ENCODE measurements at places on chromosomes 13 and 19.

DNA sequence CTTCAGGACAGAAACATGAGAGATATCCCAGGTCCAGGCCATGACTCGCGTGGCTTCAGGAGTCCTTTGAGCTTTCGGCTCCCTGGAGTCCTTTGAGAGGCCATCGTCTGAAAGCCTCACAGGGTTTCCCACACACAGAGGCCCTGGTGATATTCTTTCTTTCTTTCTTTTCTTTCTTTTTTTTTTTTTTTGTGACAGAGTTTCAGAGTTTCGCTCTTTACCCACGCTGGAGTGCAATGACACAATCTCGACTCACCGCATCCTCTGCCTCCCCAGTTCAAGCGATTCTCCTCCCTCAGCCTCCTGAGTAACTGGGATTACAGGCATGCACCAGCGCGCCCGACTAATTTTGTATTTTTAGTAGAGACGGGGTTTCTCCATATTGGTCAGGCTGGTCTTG is 5.5 kb downstream of the SIN3B start:
- no peak for DNase-seq

GRCh38 chr13:74466864-74467263 is 332.7 kb upstream of the KLF12 start:
- no peak for DNase-seq

DNA sequence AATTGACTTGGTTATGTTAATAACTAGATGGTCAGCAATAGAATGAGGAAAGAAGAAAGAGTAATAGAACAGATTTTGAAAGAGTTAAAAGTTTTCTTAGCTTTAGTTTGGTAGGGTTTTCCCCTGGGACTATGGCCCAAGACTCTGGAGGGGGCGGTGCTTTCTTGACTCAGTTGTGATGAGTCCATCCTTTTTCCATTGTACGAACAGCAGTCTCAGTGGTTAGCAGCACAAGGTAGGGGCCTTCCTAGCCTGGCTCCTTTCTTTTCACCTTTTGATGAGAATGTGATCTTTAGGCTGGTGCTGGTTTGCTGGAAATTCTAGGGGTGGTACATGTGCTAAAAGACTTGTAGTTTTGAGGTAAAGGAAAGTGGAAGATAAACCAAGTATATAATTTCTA is 38.8 kb downstream of the ZNF506 start:
- DNase-seq: no peak

DNA sequence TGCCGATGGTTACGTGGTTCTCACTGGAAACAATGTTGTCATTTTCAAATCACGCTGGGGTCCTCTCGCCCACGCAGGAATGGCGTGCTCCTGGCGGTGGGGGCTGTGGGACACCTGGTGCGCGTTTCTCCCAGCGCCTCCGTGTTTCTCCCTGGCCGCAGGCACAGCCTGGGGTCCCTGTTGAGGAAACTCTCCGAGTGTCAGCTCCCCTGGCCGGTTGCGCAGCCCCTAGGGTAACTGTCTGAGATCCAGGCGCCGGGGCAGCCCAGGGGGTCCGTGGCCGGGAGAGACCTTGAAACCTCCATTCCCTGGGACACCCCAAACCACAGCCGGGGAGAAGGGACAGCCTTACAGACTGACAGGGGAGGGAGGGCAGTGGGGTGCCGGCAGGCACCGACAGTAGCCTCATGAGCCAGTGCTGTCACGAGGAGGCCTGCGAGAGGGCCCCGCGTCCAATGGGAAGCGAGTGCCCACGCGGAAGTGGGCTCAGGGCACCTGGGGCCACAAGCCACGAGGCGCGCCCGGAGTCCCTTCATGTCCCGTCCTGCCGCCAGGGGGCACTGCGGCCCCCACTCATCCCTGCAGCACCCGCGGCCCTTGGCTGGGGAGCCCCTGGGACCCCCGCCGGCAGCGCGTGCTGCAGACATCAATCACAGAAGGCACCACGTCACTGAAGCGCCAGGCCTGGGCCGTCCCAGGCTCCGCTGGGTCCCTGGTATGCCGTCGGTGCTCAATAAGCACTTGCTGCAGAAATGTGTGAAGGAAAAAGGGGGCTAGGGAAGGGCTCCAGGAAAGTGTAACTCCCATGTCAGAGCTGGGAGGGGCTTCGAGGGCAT is 9.5 kb downstream of the ADAMTSL5 start:
- DNase-seq: no peak

DNA sequence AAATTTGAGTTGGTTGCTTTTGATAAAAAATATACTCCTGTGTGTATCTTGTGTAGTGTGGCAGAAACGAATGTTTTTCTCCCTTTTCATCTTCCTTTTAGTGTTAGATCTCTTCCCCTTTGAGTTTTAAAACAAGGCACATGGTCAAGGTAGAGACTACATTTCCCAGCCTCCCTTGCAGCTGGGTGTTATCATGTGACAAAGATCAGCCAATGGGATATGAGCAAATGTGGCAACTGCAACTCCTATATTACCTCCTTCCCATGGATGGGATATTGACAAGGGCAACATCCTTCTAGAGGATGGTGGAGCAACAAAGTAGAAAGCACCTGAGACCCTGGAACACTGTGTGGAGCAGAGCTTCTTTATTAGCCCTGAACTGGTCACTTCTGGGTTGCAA is 42.4 kb downstream of the ADGRE3 start:
- no peak for DNase-seq

- DNase-seq: no peak
These were observed 1550.8 kb upstream of the SLC10A2 start for GRCh38 chr13:104616990-104617389.

DNA sequence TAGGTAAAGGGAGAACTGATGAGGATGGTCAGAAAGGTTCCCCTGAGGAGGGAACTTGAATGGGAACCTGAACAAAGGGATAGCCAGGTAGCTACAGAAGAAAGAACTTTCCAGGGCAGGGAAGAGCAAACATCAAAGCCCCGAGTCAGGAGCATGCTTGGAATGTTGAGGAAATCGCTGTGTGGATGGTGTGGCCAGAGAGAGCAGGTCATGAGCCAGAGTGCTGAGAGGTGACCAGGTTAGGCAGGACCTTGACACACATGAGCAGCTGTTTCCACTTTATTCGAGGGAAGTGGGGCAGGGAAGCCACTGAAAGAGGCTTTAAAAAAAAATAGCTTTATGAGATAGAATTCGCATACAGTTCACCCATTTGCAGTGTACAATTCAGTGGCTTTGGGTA is 4.4 kb downstream of the RAB8A start:
- no peak for DNase-seq

DNA sequence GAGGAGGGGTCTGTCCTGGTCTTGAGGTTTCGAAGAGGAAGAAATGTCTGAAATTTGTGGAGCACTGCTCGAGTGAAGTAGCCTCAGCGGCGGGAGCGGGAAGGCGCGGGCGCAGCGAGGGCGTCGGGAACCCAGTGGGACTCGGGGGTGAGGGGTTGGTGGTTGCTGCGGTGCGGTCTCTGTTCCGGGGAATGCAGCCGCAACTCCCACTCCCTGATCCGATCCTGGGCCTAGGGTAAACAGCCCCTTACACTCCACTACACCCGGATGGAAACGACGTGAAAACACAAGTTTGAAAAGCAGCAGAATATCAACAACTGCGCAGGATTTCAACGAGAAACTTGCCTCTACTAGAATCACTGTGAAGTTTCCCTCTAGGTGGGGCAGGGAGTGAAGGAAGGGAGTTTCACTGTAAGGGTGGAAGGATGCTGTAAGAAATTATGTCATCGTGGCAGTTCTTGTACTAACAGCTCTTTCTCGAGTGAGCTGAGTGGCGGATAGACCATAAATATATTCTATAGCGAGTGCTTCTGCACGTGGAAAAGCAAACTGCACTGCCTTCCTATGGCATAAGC is 2.0 kb upstream of the KLF12 start:
- DNase-seq: no peak

DNA sequence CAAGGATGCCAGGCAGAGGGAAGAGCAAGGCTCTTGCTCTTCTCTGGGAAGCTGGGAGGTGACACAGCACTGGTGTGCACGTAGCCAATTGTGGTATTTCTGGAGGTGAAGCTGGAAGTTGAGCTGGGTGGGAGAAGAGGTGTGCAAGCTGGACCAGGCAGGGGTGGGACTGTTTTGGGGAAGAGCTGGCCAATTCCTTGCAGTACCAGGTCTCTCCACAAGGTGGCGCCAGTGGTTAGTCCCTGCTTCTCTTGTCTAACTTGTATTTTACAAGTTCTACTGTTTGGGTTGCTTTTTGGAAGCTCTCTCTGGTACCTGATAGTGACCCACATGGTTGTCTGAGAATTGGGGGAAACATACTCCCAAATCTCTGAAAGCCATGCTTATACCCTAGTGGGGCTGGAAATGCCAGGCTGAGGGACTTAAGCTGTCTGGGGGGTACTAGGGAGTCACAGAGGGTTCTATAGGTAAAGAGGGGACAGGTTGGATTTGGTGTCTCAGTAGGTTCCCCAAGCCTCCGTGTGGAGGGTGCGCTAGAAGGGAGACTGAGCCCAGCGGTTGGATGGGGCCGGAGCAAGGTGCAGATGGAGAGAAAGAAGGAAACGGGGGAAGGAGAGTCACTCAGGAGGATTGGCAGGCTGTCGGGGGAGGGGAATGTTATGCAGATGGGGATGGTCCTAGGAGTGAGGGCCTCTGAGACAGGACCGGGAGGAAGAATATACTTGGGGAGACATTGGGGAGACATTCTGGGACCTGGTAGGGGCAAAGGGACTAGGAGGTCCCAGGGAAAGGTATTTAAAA is 3.0 kb downstream of the HPN start:
- DNase-seq: peak; percentile 43

- DNase-seq: no peak
These were observed 9.4 kb downstream of the USHBP1 start for GRCh38 chr19:17255150-17255621.

GRCh38 chr13:100875392-100876043 is 200.9 kb upstream of the TMTC4 start:
- DNase-seq: peak; percentile 82

GRCh38 chr19:43596842-43597461 is 557 bp downstream of the ZNF576 start:
- DNase-seq: no peak

DNA sequence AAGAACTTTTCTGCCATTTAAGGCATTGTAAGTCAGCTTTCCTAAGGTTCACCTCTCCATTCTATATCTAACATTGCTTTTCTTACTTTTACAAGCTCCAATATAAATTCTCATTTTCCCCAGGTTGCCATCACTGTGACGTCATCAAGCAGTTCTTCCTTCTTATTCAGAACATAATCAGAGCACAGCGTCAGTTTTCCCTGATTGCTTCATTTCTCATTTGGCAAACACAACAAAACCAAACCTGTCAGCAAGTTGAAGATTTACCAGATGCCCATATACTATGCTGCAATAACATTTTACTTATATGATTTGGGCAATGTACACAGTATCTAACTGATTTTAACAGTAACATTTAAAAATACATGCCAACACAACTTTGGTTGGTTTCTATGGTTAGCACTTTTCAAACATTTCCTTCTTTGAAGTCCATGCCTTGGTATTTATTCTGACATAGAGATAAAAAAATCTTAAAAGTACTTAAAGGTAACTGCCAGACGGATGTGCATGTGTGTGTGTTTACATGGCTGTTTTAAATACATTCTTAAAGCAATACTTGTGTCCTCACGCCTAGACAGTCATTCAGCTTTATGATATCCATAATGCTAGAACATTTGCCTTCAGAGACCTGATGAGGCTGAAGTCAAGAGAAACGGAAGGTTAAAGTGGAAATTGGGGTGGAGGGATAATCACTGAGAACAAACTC is 264.0 kb downstream of the KLF12 start:
- DNase-seq: no peak

GRCh38 chr13:113161433-113161832 is 3.0 kb downstream of the PROZ start:
- DNase-seq: no peak

DNA sequence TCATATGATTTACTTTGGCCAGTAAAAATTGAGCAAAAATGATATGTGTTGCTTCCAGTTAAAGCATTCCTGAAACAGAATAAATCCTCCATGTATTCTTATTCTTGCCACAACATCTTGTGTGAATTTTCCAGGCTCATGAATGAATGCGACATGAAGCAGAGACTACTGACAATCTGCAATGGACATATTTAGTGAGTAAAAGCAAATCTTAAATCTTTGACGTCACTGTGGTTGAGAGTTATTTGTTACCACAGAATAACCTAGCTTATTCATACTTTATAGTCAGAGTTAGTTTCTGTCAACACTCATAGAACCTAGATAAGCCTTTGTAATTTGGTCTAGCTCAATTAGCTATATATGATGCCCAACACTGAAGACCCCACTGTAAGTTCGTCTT is 1443.1 kb downstream of the PCDH9 start:
- no peak for DNase-seq

DNA sequence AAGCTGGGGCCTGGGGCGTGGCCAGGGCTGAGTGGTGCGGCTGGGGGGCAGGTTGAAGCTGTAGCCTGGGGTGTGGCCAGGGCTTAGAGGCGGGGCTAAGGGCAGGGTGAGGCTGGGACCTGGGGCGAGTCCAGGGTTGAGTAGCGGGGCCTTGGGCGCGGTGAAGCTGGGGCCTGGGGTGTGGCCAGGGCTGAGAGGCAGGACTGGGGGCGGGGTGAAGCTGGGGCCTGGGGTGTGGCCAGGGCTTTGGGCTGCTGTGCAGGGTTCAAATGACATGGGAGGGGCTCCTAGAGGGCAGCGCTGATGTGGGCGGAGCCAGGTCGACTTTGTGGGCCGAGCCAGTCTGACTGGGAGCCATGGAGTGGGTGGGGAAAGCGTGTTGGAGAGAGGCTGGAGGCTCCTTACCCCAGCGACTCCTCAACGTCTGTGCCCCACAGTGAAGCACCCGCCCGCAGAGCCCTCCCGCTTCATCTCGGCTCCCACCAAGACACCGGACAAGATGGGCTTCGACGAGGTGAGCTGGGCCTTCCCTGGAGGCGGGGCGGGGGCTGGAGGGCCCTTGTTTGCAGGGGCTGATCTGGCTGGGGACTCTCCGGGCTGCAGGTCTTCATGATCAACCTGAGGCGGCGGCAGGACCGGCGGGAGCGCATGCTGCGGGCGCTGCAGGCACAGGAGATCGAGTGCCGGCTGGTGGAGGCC is 21.5 kb downstream of the COLGALT1 start:
- DNase-seq: no peak

- DNase-seq: peak; percentile 70
These were observed 9.3 kb upstream of the RANBP3 start for GRCh38 chr19:5987077-5987818.

DNA sequence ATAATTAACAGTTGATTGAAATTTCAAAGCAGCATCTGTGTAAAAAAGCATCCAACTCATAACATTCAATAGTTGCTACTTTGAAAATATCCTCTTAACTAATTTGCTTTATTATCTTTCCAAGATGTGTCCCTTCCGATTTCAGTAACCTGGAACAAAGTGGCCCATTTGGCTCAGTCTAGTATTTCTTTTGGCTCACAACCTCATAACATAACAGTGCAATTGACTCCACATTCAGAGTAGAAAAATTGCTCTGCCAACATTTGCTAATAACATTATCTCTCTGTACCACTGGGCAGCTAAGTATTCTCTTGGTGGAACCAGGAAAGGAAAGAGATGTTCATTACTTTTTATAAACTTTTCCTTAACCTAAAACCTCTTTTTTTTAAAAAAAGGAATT is 571.1 kb upstream of the ARGLU1 start:
- no peak for DNase-seq

DNA sequence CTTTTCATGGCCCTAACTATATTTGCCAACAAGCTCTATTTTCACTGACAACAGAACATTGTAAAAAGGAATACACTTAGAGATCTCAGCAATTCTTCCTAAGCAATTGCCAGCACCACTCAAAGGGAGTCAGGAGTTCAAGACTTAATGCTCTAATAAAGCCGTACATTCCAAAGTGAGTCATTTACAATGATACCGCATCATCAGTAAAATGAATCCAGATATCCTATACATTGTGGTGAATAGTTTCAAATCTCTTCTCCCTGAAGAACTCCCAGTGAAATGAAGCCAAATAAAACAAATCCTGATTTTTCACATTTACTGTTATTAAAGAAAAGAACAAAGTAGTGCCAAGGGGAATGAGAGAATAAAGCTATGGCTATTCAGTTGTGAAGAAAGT is 2898.7 kb upstream of the PCDH20 start:
- no peak for DNase-seq

Measured in kidney capillary endothelial cell (primary cell).